Effector memory CD8-positive, alpha-beta T cell (primary cell): ENCODE measurements at places on chromosomes 13 and 19.

- peaks cover 19% of the 10 kb centered on the region for H3K27me3 ChIP-seq
- no peak overlapping the region for H3K27ac ChIP-seq
These were observed 92.7 kb downstream of the LHFPL6 start for GRCh38 chr13:39510316-39510695.

DNA sequence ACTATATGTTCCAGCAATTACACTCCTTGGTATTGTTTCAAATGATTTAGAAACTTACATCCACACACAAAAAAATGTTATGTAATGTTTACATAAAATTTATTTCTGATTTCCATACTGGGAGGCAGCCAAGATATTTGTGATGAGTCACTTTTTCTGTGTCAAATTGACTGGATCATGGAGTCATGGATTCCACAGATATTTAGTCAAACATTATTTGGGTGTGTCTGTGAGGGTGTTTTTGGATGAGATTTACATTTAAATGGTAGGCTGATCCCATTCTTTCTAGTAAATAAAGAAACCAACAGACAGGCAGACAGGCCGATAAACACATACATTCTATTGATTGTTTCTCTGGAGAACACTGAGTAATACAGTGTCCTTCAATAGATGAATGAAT is 562.8 kb downstream of the SLITRK6 start:
- H3K4me3 ChIP-seq: no peak overlapping the region
- no peak overlapping the region for H3K27ac ChIP-seq
- no peak for DNase-seq

GRCh38 chr19:32924200-32924599 is 47.6 kb downstream of the CEP89 start:
- H3K27me3 ChIP-seq: no peaks in the 10 kb centered on the region
- no peak overlapping the region for H3K4me3 ChIP-seq
- no peak for DNase-seq
- H3K4me1 ChIP-seq: no peaks in the 10 kb centered on the region
- peaks cover 14% of the 10 kb centered on the region for H3K36me3 ChIP-seq

- no peak overlapping the region for H3K27ac ChIP-seq
These were observed 64.9 kb downstream of the MZT1 start for GRCh38 chr13:72662548-72662947.

- no peak overlapping the region for H3K27ac ChIP-seq
- H3K36me3 ChIP-seq: no peaks in the 10 kb centered on the region
- DNase-seq: no peak
- no peaks in the 10 kb centered on the region for H3K4me1 ChIP-seq
These were observed 184.4 kb upstream of the HTR2A start for GRCh38 chr13:47081246-47081645.

GRCh38 chr13:44974056-44974793 is 15.0 kb downstream of the NUFIP1 start:
- H3K4me3 ChIP-seq: no peak overlapping the region
- no peaks in the 10 kb centered on the region for H3K4me1 ChIP-seq
- peaks cover 14% of the 10 kb centered on the region for H3K36me3 ChIP-seq

DNA sequence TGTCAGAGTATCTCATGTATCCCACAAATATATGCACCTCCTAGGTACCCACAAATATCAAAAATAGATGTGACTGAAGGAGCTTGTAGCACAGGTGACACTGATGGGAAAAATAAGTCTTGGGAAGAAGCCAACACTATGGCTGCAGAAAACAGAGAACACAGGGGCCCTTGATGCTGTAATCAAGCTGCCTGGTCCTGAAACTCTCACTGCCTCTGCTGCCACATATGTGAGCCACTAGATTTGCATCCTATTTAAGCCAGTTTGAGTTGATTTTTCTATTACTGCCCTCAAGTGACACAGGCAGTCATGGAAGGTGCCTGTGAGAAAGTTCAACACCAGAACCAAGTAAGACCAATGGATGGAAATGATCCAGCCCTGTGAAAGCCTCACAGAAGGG is 720.8 kb downstream of the UQCRFS1 start:
- H3K27me3 ChIP-seq: no peaks in the 10 kb centered on the region
- no peak for DNase-seq
- H3K4me3 ChIP-seq: no peak overlapping the region
- H3K36me3 ChIP-seq: no peaks in the 10 kb centered on the region
- no peak overlapping the region for H3K27ac ChIP-seq
